ENCODE measurements at places on chromosomes 12 and 14. TPM values are rescaled to one million over a fixed set of nuclear protein-coding genes. Genes with fewer than 3 reads are reported as not detected.

TMPRSS12 gene
- not detected for total RNA-seq

DNA sequence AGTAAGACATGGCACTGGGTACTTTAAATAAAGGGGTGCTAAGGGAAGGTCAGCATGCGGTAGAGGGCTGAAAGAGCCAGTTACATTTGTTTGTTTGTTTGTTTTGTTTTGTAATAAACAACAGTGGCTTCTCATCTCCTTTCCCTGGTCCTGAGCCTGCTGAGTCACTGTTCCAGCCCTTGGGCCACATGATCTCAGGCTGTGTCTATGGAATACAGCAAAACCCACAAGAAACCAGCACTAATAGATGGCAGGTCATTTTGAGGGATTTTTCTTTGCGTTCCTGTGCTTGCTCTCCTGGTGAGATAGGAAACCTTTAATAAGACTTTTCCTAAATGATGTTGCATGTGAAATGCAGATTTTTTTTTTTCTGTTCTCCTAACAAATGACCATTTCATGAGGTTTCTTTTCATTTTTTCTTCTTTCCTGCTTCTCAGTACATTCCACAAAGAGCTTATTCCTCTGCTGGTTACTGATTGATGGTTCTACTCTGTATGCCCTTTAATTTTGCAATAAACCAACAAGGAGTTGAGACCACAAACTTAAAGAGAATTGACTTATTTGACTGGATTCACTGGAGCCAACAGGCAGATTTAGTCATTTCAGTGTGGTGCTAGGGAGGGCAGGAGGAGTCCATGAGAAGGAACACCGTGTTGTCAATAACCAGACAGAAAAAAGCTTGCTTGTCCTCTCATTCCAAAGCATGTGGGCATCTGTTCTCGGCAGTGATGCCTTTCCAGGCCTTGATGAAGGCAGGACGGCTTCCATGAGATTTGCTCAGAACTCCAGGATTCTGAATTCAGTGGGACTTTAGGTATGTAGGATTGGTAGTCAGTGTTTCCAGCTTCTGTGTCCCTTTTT lies 459.2 kb downstream of the RAD51B start:
- no peak for DNase-seq
- H3K4me3 ChIP-seq, result no peak overlapping the region
- H3K27me3 ChIP-seq, result no peaks in the 10 kb centered on the region
- no peak overlapping the region for H3K27ac ChIP-seq
- peaks cover 50% of the 10 kb centered on the region for H3K4me1 ChIP-seq
- no peaks in the 10 kb centered on the region for H3K36me3 ChIP-seq

SLC35F4 gene
- not detected for total RNA-seq

GRCh38 chr12:40672741-40673271 lies 19.4 kb upstream of the CNTN1 start:
- no peak overlapping the region for H3K4me3 ChIP-seq
- DNase-seq, result no peak
- H3K27me3 ChIP-seq, result no peaks in the 10 kb centered on the region

DNA sequence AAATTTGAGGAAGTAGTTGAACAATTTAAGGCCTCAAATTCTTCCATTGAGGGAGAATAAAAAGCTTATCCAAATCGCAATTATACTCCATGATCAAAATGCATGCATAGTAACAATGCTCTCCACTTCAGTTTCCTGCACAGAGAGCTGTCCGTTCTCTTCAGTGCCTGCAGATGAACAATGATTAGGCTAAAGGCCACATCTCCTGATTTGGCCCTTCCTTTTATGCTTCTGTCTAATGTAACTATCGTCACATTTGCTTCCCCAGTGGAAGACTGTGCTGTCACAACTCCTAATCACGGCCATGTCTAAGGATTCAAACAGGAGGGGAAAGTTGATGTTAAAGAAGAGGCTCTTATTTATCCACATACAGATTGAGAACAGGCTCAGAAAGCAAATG lies 113.6 kb upstream of the NPAS3 start:
- DNase-seq, result no peak
- no peak overlapping the region for H3K27ac ChIP-seq
- no peak overlapping the region for H3K4me3 ChIP-seq
- no peaks in the 10 kb centered on the region for H3K36me3 ChIP-seq
- H3K4me1 ChIP-seq, result no peaks in the 10 kb centered on the region
- H3K27me3 ChIP-seq, result no peaks in the 10 kb centered on the region

DNA sequence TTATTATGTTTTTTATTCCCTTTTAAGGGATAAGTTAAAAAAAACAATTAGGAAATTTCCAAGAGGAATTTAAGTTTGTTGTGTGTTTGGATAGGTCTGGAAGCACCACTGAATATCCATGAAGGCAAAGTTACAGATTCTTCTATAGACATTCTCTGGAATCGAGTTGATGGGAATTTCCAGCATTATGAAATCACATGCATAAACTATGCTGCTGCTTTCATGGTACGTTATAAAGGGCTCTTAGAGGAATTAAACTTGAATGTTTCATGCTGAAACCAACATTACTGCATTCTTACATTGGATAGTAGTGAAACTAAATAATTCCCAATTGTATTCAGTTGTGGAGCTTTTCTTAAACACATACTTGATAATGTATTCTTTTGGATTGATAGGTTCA lies 21.5 kb upstream of the PTPRQ start:
- no peaks in the 10 kb centered on the region for H3K36me3 ChIP-seq
- H3K4me1 ChIP-seq, result no peaks in the 10 kb centered on the region
- H3K27me3 ChIP-seq, result no peaks in the 10 kb centered on the region

DNA sequence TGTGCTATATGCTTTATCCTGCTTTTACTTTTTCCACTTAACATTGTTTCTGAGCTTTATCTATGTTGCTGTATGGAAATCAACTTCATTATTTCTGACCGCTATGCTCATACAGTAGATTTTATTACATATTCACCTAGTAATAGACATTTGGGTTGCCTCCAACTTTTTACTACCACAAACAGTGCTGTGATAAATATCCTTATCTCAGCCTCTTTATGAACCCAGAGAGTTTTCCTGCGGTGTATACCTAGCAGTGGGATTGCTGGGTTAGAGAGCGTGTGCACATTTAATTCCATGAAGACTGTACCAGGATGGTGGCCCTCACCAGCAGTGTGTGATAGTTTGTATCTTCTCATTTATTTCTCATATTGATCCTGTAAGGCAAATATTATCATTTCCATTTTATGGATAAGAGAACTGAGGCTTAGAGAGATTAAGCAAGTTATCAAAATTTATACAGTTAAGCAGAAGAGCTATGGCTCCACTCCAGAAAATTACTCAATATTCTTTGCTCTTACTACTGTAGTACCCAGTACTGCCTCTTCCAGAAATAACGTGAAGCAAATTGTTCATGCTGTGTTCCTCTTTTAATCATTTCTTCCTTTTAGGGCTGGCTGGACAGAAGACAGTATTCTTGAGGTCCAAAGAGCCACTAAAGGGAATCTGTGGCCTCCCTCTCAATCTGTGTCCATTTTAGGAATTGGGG lies 26.3 kb upstream of the CISTR start:
- no peak overlapping the region for H3K4me3 ChIP-seq
- H3K36me3 ChIP-seq, result no peaks in the 10 kb centered on the region
- no peak for DNase-seq
- no peak overlapping the region for H3K27ac ChIP-seq

- no peak overlapping the region for H3K4me3 ChIP-seq
- no peak for DNase-seq
- H3K36me3 ChIP-seq, result no peaks in the 10 kb centered on the region
- H3K4me1 ChIP-seq, result no peaks in the 10 kb centered on the region
- no peaks in the 10 kb centered on the region for H3K27me3 ChIP-seq
Observed at GRCh38 chr12:124083708-124084107, 110.7 kb downstream of the ZNF664 start.

SOX5 gene
- total RNA-seq, result 0.18 TPM

DNA sequence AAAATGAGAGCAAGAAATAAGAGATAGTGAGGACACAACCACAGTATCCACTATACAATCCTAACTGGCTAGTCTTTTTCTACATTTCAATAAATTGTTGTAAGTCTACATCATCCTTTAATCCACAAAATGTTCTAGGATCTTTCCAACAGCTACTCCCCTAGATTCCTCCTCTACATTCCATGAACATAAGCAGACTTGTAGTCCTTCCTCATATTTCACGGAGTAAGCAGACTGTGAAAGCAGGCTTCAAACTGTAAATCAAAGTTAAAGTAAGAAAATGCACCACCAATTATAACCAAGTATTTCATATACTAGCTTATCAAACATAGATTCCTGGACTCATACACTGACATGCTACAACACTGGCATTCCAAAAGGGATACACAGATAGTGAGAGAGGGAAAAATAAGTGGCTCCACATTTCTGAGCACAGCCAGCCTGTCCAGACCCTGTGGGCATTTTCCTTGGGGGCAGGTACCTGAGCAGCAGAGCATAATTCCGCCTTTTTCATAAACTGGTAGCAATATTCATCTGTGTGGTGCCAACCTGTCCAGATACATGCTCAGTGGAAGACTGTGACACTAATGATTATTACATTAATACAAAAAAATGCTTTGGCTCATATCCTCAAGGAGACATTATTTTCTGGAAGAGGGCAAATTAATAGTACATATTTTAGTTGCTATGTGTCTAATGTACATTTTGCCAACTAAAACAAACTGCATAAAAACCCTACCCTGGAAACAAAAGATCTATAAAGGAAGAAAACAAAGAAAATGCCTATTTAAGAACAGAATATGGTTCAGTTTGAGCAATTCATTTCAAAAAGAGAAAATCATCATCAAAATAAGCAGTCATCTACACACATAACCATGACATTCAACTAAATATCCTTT lies 113.3 kb upstream of the FSCB start:
- H3K27ac ChIP-seq, result no peak overlapping the region
- no peak for DNase-seq
- H3K4me3 ChIP-seq, result no peak overlapping the region
- H3K27me3 ChIP-seq, result no peaks in the 10 kb centered on the region
- H3K36me3 ChIP-seq, result no peaks in the 10 kb centered on the region

DNA sequence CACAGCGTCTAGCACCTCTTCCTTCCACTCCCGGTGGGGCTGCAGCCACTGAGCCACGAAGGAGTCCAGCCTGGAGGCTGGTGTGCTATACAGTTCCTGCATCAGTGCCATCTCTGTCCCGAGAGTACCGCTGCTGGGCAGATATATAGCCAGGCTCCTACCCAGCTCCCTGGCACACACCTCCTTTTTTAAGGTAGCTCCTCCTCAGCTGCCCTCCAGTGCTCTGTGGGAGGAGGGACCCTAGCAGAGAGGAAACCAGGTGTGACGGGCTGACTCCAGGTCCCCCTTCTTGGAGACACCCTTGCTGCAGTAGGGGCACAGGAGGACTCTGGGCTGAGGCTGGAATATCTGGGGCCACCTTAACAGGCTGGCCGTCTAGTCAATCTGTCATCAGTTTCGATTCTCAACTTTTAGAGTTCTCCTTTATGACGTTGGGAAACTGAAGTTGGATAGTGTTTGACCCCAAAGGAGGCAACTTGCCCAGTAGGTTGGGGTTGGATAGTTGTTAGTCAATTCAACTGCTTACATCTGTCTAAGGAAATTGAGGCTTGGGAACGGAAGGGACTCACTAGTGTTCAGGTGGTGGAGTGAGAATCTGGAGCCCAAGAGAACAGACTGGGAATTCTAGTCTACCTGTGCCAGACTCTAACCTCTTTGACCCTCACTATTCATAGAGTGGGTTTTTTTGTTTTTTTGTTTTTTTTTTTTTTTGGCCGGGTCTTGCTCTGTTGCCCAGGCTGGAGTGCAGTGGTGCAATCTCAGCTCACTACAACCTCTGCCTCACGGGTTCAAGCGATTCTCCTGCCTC lies at the start of gene OASL:
Gene OASL (minus strand): TSS at position 386 of the 808 bp plus-strand sequence. CDS start 275 bp downstream, at position 111.
- H3K27me3 ChIP-seq, result no peaks in the 10 kb centered on the region
- H3K36me3 ChIP-seq, result no peaks in the 10 kb centered on the region
- H3K27ac ChIP-seq, result peak within 1 kb of the TSS; percentile 75
- peak within 1 kb of the TSS; percentile 92 for H3K4me3 ChIP-seq

DNA sequence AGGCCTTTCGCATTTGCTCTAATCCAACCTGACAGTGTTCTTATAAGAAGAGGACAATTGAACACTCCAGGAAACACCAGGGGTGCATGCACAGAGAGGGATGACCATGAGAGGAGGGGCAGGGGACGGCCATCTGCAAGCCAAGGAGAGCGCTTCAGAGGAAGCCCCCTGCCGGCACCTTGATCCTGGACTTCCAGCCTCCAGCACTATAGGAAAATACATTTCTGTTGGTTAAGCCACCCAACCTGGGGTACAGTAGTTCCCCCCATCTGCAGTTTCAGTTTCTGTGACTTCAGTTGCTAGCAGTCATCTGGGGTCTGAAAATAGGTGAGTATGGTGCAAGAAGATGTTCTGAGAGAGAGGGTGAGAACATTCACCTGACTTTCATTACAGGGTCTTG lies 64.7 kb downstream of the CLMN start:
- no peaks in the 10 kb centered on the region for H3K4me1 ChIP-seq
- H3K4me3 ChIP-seq, result no peak overlapping the region
- H3K27me3 ChIP-seq, result no peaks in the 10 kb centered on the region
- no peaks in the 10 kb centered on the region for H3K36me3 ChIP-seq
- DNase-seq, result no peak
- no peak overlapping the region for H3K27ac ChIP-seq

- H3K27ac ChIP-seq, result no peak overlapping the region
- H3K4me1 ChIP-seq, result peaks cover 37% of the 10 kb centered on the region
- H3K27me3 ChIP-seq, result no peaks in the 10 kb centered on the region
- H3K36me3 ChIP-seq, result peaks cover 35% of the 10 kb centered on the region
Observed at GRCh38 chr12:14452865-14453264, 87.4 kb downstream of the ATF7IP start.

- no peak overlapping the region for H3K27ac ChIP-seq
- H3K4me3 ChIP-seq, result no peak overlapping the region
Observed at GRCh38 chr14:33393895-33394368, 455.3 kb downstream of the NPAS3 start.

DNA sequence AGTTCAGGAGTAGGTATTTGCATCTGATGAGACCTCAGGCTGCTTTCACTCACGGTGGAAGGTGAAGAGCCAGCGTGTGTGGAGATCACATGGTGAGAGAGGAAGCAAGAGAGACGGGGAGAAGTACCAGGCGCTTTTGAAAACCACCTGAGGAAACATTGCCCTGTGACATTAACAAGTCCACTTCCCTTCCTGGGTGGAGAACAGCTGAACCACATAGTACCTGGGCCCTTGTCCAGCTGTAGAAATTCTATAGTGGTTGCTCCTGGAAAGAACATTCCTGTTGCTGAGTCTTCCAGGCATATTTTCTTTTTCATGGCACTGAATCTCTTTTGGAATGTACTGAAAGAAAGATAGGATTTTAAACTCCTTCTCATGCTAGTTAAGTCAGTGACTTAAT lies 87.3 kb upstream of the RIN3 start:
- H3K4me1 ChIP-seq, result no peaks in the 10 kb centered on the region
- no peak for DNase-seq
- no peak overlapping the region for H3K27ac ChIP-seq
- no peaks in the 10 kb centered on the region for H3K36me3 ChIP-seq

DNA sequence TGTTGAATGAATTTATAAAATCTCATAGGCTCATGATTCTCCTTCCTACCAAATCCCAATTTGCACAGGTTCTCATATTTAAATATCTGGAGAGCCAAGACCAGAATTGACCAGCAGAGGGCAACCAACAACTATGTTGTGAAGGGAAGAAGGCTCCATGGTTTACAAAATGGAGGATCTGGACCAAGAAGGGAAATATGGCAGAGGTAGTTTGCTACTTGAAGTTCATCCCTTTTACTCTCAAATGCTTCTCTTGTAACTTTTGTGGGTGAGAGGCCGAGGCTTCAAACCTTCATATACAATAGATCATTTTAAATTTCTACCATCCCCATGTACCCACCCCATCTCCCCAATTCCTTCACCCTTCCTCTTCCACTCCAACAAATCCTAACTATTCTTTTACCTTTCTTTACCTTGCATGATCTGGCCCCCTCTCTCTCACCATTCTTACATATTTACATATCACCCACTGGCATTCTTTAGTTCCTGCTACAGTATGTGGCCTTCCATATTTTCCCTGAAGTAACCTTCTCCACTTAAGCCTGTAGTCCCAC lies 3.8 kb upstream of the SMARCC2 start:
- H3K4me3 ChIP-seq, result no peak overlapping the region
- DNase-seq, result peak; percentile 69
- peaks cover 19% of the 10 kb centered on the region for H3K4me1 ChIP-seq
- no peaks in the 10 kb centered on the region for H3K36me3 ChIP-seq
- no peak overlapping the region for H3K27ac ChIP-seq
- no peaks in the 10 kb centered on the region for H3K27me3 ChIP-seq
